ENCODE measurements at places on chromosomes 13 and 19.

DNA sequence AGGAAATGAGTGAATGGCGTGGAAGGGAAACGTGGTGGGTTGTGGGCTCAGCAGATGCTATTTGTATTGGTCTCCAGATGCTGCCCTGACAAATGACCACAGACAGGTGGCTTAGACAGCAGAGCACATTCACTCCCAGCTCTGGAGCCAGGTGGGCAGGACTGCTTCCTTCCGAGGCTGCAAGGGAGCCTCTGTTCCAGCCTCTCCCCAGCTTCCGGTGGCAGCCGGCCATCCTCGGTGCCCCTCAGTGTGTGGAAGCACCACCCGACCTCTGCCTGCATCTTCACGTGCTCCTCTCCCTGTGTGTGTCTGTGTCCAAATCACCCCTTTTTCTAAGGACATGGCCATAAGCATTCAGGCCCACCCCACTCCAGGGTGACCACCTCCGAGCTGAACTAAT, 105.1 kb downstream of the SOX1 start:
- no peak for DNase-seq

- no peak for DNase-seq
Observed at GRCh38 chr19:28971049-28971448, 241.9 kb downstream of the UQCRFS1 start.

DNA sequence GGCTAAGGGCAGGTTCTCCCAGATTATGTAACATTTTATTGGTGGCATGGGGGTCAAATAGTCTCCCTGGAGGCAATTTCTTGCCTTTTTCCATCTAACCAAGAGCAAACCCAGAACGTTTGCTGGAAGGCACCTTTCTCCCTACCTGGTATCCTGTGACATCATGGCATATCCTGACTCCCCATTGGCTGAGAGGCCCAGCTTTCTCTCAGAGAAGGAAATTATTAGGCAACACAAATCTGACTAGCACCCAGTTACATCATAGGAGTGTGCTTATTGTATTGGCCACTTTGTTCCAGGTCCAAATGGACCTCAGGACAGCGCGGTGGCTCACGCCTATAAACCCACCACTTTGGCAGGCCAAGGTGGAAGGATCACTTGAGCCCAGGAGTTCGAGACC, 13.0 kb downstream of the NTN5 start:
- DNase-seq = no peak

DNA sequence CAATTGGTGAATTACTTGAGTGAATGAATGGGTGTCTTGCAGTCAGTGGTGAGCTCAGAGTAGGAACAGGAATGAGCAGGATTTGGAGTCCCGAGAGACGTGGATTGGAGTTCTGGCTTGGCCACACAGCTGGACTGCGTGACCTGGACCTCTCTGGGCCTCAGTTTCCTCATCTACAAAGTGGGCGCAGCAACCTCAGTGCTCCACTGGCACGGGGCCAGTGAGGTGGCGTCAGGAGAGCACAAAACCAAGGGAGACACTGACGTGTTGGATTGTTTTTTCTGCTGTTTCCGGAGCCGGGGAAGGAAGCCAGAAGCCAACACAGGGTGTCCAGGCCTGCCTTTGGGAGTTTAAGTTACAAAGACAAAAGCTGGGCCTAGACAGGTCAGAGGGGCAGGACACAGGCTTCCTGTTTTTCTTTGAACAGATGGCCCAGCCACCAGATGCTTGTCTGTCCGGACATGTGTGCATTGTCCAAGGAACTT, 6.5 kb upstream of the DOCK6 start:
- no peak for DNase-seq

DNA sequence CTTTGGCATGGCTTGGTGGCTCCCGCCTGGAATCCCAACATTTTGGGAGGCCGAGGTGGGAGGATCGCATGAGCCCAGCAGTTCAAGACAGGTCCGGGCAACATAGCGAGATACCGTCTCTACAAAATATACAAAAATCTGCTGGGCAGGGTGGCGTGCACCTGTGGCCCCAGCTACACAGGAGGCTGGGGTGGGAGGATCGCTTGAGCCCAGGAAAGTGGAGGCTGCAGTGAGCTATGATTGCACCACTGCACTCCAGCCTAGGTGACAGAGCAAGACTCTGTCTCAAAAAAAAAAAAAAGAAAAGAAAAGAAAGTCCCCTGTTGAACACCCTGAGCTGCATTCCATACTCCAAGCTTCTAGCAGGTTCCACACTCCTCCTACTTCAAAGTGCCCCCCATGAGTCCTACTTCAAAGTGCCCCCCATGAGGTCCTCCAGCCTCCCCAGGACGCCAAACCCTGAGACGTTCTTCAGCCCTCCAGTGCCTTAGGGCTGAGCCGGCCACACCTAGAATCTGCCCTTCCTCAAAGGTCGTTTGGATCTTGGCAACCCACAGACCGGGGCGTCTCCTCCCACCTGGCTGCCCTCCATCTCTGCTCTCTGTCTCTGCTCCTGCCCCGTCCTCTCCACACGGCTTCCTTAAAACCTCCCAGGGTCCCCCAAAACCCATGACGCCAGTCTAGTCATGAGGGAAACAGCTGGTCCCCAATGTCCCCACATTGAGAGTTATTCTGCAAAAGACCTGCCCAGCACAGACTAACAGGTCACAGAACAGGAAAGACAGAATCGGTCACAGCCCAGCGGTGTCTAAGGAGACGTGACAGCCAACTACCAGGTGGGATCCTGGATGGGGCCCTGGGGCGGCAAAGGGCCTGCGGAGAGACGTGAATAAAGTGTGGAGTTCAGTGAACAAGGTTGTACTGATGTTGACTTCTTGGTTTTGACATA, 4.8 kb downstream of the TJP3 start:
- no peak for DNase-seq

GRCh38 chr19:35879770-35880317, 11.5 kb downstream of the APLP1 start:
- peak; percentile 81 for DNase-seq

DNA sequence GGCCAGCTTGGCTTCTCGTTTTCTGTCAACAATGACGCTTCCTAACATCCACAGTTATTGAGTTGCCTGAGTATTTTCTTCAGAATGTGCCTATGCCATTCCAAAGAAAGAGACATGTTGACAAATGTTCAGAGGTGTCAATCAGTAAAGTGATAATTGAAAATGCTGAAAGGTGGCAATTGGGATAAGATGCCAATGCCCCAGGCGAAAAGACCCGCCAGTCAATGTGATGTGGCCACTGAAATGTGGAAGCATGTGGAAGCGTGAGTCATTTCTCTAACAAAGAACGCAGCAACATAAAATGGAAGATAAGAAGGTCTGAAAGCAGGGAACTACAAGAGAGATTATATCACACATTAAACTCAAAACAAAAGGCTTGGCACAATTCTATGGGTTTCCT, 882.2 kb upstream of the SLC10A2 start:
- DNase-seq = no peak

DNA sequence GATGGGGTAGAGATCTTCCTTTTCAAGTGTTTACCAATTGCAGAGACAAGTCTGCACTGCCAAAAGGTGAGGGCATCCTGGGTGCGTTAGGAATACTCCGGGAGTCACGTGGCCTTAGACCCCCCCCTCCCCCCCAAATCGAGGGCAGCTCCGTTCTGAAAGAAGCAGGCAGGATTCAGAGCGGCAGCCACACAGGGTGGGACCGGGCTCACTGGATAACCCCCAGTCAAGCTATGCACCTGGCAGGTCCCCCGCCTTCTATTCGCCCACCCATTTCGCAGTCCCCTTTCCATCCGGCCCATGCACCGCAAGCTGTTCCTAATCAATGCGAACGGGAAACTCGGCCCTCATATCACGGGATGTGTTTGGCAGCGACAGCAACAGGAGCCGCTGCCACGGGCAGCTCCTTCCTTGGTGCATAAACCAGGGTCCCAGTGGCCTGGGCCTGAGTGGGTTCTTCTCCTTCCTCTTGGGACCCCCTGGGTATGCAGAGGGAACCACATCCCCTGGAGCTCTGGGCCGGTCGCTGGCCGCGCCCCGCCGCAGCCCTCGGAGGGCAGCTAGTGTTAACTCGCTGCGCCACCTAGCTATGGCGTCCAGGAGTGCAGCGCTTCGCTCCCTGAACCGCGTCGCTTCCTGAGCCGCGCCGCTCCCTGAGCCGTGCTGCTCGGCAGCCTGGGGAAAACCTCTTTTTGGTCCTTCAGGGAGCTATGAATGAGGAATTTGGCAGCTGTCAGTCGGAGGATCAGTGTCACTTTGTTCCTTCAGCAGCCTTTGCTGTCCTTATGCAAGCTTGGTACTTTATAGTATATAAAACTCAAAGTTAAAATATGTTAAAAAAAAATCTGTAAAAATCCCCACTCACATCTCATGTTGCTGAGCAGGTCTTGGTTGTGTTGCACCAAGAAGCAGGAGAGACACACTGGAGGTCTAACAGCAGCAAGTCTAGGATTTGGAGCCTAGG, 41.4 kb downstream of the LYL1 start:
- DNase-seq = peak; percentile 69

GRCh38 chr13:72931311-72931710, 127.5 kb upstream of the KLF5 start:
- DNase-seq = no peak

- no peak for DNase-seq
Observed at GRCh38 chr13:77345150-77345780, 18.4 kb upstream of the MYCBP2 start.

- DNase-seq = no peak
Observed at GRCh38 chr19:54179921-54180461, 7.0 kb upstream of the TMC4 start.

DNA sequence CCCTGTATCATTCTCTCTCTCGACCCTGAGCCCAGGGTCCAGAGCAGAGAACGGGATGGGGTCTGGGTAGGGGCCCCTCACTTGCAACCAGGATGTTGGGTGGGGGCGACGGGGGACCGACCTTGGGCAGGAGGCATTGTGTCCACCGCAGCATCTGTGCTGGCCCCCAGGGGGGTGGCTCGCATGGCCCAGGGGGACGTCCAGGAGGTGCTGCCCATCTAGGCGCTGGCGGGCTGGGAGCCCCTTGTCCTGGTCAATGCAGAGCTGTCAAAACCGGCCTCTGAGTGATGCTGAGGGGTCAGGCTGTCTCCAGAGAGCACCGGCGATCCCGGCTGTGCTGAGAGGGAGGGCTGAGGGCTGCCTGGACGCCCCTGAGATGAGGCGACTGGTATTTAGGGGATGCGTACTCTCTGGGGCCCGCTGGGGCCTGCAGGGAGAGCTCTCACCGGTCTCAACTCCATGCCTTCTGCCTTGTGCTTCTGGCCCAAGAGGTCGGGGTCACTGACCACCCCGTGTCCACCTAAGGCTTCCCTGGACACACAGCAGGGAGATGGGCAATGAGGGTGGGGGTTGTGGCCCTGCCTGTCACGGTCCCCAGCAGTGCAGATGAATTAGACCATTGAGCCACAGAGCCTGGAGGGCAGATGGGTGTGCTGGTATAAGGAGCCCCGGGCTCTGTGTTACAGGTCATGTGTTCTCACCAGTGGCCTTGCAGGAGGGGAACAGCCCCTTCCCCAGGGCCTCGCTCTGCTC, 8.6 kb downstream of the RPS9 start:
- no peak for DNase-seq

GRCh38 chr19:37251308-37252229, 33.6 kb downstream of the ZNF383 start:
- no peak for DNase-seq

- DNase-seq = no peak
Observed at GRCh38 chr13:51502153-51502651, 49.4 kb upstream of the INTS6 start.

DNA sequence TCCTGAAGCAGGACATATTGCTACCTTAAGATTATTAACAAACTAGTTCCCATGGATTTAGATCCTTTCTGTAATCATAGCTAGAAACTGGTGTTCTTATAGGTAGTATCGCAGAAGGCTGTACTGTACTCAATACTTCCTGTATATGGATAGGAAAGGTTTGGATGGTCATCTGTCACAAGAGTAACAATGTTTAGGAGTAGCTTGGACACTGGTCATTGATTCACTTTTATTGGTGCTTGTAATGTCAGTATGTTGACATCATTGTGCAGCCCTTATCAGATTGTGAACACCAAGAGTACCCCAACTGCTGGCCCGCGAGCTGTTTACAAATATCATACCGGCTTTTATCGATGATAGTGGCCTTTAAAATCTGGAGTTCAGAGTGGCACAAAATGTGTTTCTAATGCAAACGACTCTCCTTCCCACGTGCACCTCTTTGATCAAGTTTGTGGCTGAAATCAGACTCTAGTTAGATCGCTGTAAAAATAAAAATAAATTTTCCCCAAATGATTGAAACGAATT, 605 bp upstream of the CDK8 start:
- no peak for DNase-seq

- no peak for DNase-seq
Observed at GRCh38 chr19:56885173-56885985, 44.9 kb upstream of the PEG3 start.

- DNase-seq = no peak
Observed at GRCh38 chr13:50320271-50320862, 305.1 kb downstream of the KCNRG start.

DNA sequence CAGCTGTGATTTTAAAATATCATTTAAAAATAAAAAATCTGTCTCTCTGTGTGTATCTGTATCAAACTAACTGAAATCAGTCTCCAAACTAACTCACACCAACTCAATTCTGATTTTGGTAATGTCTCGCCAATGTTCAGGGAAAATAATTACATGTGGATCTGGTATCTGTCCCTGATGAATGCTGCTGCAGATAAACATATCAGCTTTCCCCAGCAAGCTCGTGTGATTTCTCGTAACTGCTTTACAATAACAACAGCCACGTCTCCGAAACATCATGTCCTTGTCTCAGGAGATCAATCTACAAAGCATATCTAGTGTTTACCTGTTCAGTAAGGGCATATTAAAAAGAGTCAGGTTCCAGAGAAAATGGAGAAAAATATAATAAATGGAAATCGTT, 129.0 kb downstream of the IRS2 start:
- DNase-seq = no peak

DNA sequence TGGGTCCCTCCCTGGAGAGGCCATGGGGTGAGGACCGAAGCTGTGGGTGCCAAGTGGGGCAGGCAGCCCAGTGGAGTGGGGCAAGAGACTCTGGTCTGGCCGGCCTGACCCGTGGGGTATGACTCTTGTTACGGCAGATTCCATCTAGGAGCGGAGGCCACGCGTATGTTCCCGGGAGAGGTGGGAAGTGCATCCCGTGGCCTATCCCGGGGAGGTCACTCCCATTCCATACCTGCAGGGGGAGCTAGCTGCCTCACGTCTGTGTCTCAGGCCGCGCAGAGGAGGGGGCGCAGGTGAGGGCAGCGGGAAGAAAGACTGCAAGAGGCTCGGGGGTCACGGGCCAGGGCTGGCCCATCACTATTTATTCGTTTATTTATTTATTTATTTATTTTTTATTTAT, 4.9 kb downstream of the CSNK1G2 start:
- DNase-seq = no peak

DNA sequence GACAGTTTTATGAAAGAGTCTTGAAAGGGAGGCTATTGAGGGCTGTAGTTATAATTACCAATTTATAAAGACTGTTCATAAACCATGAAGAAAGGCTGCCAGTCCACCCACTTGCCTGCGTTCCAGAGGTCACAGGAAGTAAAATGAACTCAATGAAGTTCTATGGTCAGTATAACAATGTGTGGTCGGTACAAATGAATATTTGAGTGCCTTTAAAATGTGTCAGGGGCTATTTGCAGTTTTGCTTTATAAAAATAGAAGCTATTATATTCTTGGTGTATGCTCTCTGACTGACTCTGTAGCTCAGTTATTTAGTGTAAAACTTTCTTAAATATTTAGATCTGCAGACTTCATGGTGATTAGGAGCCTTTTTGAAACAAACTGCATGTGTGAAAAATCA, 47.0 kb downstream of the ESD start:
- DNase-seq = no peak

- no peak for DNase-seq
Observed at GRCh38 chr19:12194827-12195731, 32.2 kb downstream of the ZNF136 start.

GRCh38 chr13:82766732-82767321, 1115.4 kb downstream of the SLITRK1 start:
- no peak for DNase-seq

Data from MM.1S (cell line).